ENCODE measurements at places on chromosomes 1 and 21.

DNA sequence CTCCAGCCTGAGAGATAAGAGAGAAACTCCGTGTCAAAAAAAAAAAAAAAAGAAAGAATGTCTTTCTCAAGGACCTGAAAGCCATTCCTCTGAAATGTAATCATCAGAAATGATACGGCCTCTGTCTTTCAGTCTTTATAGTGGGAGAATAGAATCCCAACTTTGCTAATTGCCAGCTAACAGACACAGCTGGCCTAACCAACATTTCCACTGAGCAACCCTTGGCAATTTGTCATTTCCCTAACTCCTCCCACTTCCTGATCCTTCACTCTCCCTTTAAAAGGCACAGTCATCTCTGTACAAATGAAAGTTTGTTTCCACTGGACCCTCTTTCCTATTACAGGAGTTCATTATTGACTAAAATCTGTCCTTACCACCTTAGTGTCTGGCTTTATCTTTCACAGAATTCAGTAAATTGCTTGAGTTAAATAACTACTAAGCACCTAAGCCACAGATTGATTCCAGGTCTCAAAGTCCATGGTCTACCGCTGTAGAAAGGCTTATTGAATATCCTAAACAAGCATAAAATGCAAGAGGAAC lies 4.3 kb upstream of the CBR1 start:
- DNase-seq = peak; percentile 45

DNA sequence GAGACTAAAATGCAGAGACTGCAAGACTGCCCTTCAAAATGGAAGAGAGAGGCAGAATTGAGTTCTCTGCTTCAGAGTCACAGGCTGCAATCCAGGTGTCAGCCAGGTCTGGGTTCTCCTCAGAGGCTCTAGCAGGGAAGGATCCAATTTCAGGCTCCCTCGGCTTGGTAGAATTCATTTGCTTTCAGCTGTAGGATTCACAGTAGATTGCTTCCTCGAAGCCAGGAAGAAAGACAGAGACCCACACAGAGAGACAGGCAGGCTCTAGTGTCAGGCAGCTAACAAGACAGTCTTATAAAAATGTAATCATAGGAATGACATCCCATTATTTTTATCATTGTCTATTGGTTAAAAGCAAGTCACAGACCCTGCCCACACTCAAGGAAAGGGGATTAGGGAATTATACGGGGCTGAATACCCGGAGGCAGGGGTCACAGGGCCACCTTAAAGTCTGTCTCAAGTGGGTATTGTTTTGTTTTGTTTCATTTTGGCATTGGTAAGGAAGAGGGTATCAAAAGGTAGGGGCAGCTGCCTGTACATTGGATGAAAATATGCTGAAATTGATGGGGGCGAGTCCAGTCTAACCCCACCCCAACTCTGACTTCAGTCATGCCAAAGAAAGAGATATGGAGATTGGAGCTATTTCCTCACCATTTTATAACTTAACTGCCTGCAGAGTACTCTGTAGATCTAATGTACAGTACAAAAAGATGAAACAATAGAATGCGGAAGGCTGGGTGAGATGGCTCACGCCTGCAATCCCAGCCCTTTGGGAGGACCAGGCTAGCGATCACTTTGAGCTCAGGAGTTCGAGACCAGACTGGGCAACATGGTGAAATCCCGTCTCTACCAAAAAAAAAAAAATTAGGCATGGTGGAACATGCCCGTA lies 9.5 kb upstream of the TBCE start:
- DNase-seq = no peak

GRCh38 chr21:45449658-45450422 lies 44.9 kb downstream of the COL18A1 start:
- no peak for DNase-seq

- DNase-seq = no peak
Measured at GRCh38 chr1:24085546-24085945, 26.4 kb downstream of the MYOM3 start.

GRCh38 chr1:57711326-57711725 lies 287.5 kb upstream of the DAB1 start:
- DNase-seq = no peak

GRCh38 chr1:86396498-86396890 lies 371 bp upstream of the ODF2L start:
- no peak for DNase-seq

DNA sequence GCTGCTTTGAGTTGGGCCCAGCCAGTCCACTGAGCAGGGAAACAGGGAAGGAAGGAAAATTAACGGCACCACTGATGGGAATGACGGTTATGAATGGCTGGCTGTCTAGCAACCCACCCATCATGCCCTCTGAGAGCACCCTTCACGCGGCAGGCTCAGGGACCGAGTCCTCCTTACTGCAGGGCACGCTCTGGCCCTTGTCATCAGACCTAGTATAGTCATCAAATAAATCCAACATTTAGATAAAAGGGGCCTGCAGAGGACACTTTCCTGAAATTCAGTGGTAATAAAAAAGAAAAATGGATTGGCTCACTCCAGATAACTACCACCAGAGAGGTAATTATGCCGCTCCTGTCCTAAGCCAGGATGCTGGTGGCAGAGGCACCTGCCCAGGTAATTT lies 509.4 kb downstream of the MATN1 start:
- no peak for DNase-seq

DNA sequence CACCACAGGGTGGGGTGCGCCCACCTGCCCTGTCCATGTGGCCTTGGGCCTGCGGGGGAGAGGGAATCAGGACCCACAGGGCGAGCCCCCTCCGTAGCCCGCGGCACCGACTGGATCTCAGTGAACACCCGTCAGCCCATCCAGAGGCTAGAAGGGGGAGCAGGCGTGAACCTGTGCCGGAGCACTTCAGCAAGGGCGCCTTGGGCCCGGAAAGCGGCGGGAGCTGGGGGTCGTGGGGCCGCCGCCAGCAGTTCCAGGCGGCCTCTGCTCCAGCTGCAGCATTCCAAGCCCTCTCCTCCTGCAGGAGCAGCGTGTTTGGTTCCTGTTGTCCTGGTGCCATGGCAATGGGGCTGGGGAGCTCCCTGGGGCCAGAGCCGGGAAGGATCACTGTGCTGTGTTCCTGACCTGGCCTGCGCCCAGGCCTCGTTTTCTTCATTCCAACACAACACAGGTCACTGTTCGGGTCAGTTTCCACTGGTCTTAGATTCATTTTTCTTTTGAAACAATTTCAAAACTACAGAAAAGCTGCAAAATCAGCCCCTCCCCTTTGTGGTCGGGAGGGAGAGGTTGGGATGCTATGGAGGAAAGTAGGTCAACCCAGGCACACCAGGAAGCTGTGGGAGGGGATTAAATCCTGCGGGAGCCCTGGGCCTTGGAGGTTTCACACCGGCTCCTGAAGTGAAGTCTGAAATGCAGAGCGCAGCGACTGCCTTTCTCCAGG lies 18.8 kb downstream of the SLX9 start:
- no peak for DNase-seq

- no peak for DNase-seq
Measured at GRCh38 chr1:209900734-209901133, 37.3 kb upstream of the SYT14 start.

DNA sequence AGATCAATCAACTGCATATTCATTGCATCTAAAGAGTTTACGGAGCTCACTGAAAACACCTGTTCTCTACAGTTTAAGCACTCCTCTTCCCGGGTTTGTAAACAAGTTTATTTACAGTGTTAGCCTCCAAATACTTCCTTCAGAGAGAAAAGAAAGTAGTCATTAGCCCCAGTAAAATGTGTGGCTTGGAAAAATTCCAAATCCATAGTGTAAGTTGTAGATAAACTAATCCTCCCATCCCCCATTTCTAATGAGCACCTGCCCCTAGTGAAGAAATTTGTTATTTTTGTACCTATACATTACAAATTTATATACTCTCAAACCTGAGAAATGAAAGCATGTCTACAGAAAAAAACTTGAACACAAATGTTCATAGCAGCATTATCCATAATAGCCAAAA lies 21.9 kb downstream of the PUM1 start:
- no peak for DNase-seq

- no peak for DNase-seq
Measured at GRCh38 chr1:12472798-12473551, 145.0 kb downstream of the DHRS3 start.

DNA sequence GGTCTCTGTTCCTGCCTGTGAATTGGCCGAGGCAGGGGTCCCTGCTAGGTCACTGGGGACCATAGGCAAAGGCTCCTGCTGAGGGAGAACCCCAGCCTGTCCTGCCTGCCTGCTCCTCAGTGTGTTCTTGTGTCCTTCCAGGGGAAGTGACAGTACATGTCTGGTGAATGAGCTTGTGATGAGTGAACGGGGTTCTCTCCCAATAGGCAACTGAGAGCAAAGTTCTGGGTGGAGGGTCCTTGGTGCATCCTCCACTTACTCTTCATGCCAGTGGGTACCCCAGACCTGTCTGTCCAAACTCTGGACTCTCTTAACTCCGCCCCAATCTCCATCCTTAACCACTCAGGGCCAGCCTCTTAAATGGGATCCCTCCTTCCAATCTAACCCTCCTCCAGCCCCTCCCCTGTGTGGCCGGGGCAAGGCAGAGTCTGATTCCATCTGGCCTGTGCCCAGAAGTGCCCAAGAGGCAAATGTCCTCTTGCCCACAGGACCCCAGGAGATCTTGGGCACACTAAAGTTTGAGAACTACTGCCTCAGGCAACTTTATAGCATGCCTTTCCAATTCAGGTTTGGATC lies 2.0 kb downstream of the XKR8 start:
- DNase-seq = no peak

GRCh38 chr1:43354936-43355335 lies 3.8 kb upstream of the CDC20 start:
- DNase-seq = no peak

Data from glomerular endothelial cell (primary cell).